ENCODE measurements at places on chromosomes 2 and 18. TPM values are rescaled to one million over a fixed set of nuclear protein-coding genes. Genes with fewer than 3 reads are reported as not detected.

DNA sequence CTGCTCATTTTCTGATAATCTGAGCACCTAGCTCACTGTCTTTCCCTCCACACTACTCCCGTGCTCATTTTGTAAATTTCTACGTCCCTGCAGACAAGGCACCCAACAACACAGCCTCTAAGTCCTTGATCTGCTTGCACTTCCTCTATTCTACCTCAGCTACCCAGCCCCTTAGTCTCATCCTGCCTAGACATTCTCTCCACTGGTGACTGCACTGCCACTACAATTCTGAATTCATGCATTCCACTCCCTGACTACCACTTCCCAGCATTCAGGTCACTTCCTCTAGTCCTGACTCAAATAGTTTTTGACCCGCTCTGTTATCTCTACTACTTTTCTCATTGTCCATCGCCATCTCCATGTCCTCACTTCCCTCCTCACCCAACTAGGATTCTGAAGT is 155.7 kb downstream of the DYM start:
- DNase-seq, result no peak

- DNase-seq, result no peak
These were observed 65.7 kb upstream of the POMC start for GRCh38 chr2:25233916-25234605.

GRCh38 chr2:207230261-207231105 is 64.7 kb upstream of the KLF7 start:
- no peak for DNase-seq

Gene CYP1B1
- polyA plus RNA-seq, result 95.8 TPM

DNA sequence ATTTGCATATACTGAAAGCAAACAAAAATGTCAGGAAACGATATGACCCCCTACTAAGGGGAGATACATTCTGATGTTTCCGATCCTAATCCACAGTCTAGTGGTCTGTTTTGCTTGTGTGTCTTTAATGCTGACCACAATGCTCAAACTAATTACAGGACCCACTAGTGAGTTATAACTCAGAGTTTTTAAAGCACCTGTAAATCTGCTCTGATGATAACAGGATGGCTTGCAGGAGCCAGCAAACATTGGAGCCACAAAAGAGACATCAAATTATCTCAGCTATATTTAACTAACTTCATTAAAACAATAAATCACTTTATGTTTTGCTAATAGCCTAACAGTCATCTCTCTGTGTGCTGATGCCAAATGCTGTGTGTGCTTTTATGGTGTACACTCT is 300.3 kb downstream of the NBAS start:
- no peak for DNase-seq

Gene ACADL
- 18.2 TPM for polyA plus RNA-seq
